ENCODE measurements at places on chromosomes 13 and 19.

DNA sequence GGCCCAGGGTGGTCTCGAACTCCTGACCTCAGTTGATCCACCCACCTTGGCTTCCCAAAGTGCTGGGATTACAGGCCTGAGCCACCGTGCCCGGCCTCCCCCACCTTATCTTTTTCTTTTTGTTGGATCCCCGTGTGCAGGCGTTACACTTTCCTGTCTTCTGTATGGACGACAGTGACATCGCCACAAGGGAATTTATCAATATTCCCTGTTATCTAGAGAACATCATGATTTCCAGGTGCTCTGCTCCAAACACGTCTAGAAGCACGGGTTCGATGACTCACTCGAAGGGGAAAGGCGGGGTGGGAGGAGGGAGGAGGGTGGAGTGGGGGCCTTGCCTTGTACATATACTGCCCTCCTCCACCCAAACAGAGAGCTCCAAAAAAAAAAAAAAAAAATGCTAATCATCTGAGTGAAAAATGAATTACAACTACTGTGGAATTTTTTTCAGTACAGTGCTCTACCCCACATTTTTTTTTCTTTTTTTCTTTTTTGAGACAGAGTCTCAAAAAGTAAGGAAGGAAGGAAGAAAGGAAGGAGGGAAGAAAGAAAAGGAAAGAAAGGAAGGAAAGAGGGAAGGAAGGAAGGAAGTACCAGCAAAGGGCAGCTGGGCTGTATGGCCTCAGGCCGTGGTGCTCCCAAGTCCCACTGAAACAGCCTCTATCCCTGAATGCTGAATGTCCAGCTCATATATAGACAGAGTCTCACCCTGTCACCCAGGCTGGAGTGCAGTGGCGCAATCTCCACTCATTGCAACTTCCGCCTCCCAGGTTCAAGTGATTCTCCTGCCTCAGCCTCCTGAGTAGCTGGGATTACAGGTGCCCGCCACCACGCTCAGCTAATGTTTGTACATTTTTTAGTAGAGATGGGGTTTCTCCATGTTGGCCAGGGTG is 36.8 kb downstream of the INSR start:
- DNase-seq, result no peak

DNA sequence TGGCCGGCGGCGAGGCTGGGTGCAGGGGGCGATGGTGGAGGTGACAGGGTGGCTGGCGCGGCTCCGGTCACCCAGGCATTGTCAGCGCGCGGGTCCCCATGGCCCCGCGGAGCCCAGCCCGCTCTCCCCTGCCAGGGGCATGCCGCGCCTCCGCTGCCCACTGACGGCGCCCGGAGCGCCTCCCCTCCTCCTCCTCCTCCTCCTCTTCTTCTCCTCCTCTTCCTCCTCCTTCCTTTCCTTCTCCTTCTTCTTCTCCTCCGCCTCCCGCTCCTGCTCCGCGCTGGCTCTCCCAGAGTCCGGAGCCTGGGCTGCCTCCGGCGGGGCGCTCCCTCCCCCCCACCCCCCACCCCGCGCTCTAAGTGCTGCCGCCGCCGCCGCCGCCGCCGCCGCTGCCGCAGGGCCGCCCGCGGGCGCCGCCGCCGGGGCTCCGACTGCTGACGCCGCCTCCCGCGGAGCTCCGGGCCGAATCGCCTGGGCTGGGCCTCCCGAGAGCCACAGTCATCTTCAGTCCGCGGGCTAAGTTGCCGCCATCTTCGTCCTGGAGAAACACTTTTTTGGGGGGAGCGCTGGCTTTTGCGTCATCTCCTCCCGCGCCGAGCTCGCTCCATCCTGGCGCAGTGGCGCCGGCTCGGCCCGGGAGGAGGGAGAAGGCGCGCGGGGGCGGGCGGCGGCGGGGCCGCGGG is 348.3 kb downstream of the LIG4 start:
- DNase-seq, result no peak

DNA sequence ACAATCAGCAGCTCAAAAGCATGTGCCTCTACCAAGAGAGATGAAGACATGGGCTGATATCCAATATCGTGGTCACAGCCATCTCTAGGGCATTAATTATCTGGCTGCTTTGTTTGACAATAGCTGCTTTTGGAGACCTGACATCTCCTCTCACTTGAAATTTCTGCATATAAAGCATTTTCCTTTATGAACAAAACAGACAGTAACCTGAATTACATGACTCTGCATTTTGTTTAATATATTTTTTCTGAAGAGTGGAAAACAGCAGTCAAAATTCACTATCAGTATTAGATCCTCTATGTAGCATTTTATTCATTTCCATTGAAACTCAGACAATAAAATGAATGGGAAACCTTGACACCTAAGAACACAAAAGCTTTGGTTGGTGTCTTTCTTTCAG is 42.4 kb upstream of the ESD start:
- DNase-seq, result no peak

- no peak for DNase-seq
These were observed 4.2 kb upstream of the ZSCAN4 start for GRCh38 chr19:57664269-57665127.

- no peak for DNase-seq
These were observed 4.8 kb downstream of the TSHZ3 start for GRCh38 chr19:31344403-31344802.

GRCh38 chr13:40381935-40382764 is 284.3 kb downstream of the FOXO1 start:
- no peak for DNase-seq

- no peak for DNase-seq
These were observed at the start of gene USHBP1 for GRCh38 chr19:17264641-17264979. Gene USHBP1 (minus strand): TSS chr19:17264745. CDS start chr19:17264299, 446 bp downstream.

DNA sequence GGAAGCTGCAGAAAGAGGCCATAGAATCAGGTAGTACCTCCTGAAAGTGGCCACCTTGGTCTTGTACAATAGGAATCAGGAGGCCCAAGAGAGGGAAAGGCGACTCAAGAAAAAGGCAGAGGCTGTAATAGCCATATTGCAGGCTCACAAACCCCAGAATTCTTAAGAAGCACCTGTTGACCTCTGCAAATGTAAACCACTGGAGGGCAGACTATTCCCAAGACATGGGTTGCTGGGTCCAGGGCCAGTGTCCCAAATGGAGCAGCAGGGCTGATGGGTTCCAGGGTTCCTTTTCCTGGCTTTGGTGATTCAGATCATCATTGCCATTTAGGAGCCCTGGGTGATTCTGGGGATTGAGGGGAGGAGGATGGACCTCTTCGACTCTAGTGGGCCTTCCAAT is 167.6 kb downstream of the B3GLCT start:
- no peak for DNase-seq

DNA sequence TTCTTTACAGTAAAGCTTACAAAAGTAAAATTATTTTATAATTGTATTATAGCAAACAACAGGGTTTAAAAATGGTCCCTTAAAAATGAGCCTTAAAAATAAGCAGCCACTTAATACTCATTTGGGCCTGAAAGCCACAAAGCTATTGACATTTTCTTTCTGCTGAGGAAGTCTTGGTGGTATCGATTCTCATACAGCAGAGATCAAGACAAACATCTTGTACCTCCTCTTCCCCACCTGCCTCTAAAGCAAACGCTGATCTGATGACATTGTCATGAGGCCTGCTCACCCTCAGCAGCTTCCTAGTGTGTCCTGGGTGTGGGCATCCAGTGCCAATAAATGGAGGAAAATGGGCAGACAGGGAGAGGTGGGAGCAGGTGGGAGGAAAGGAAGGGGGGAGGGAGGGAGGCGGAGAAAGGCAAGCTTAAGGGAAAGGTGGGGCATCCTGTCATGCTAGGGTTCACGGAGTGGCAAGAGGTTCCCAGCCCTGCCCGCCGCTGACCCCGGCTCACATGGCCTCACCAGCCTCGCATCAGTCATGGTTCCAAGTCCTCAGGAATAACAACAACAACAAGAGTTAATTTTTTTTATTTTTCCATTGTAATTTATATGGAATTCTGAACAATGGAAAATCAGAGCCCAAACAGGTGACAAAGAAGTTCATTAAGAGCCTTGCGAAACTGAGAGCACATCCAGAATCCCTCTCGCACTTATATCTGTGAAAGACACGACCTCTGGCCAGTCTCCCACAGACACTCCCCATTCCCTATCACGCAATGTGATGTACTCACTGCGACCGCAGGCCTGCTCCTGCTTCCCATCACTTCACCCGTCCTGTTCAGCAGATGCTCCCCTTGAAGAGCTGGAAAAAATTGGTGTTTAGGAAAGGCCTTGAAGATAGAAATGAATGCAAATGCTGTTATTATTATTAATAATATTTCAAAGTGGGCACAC is 15.1 kb upstream of the ATP11A start:
- DNase-seq, result no peak

DNA sequence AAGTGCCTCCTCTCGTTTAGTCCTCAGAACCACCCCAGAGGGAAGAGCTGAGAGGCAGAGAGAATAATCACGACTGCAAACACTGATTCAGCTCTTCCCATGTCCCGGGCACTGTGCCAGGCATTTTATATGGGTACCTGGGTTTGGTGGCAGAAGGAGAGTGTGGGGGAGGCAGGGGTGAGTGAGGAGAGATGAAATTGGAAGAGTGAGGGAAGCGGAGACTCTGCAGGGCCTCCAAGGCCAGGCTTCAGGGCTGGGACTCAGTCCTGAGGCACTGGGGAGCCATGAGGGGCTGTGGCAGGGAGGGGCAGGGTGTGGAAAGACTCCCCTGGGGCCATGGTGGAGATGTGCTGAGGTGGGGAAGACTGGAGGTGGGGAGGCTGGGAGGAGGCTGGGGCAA is 8.7 kb downstream of the SYNGR4 start:
- DNase-seq, result peak; percentile 84

- DNase-seq, result no peak
These were observed 2.8 kb downstream of the TMEM150B start for GRCh38 chr19:55322204-55322885.

- no peak for DNase-seq
These were observed 850.9 kb upstream of the PCDH9 start for GRCh38 chr13:68081061-68081460.

- no peak for DNase-seq
These were observed 826 bp downstream of the RASIP1 start for GRCh38 chr19:48739404-48740163.

DNA sequence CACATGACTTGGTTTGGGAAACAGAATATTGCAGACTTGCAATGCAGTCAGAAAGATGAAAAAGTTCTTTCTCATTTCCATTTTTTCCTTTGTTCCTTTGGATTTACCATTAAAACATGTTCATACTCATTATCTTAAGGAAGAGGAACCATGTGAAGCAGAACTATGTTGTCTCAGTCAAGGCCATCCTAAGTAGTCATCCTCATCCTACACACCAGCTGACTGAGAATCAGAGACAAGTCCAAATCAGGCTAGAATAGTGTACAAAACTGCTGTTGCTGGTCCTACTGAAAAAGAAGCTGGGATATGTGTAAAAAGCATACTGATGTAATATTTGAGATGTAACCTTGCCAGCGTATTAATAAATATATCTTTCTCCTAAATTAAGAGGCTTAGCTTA is 433.4 kb downstream of the SLITRK5 start:
- no peak for DNase-seq

GRCh38 chr13:112583592-112584277 is 4.2 kb downstream of the TUBGCP3 start:
- no peak for DNase-seq

- no peak for DNase-seq
These were observed 743 bp downstream of the CHAF1A start for GRCh38 chr19:4403005-4403761.

DNA sequence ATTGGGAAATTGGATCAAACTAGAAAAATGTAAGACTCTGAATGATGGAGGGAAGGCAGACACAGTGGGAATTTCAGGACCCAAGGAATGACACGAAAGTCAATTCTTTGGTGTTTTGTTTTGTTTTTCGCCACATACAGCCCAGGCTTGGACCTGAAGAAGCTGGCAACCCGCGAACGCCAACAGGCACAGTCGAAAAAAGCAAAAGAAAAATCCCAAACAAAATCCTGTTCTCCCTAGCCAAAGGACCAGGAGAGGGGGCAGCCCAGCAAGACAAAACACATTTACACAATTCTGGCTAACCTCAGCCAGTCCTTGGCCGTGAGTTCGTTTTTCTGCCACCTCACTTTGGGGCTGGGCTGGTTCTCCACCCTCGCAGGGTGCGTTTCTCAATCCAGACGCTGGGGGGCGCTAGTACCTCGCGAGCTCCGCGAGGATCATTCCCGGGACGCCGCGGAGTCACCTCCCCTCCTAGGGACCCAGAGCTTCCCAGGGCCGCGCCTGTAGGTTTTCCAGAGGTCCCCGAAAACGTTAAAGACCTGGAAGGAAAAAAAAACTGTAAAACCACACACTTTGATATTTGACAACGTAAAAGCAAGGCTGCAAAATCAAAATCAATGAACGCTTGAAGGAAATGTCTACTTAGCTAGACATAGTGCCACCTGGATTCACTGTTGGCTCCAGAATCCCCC is 34.9 kb upstream of the TPM4 start:
- peak; percentile 29 for DNase-seq

DNA sequence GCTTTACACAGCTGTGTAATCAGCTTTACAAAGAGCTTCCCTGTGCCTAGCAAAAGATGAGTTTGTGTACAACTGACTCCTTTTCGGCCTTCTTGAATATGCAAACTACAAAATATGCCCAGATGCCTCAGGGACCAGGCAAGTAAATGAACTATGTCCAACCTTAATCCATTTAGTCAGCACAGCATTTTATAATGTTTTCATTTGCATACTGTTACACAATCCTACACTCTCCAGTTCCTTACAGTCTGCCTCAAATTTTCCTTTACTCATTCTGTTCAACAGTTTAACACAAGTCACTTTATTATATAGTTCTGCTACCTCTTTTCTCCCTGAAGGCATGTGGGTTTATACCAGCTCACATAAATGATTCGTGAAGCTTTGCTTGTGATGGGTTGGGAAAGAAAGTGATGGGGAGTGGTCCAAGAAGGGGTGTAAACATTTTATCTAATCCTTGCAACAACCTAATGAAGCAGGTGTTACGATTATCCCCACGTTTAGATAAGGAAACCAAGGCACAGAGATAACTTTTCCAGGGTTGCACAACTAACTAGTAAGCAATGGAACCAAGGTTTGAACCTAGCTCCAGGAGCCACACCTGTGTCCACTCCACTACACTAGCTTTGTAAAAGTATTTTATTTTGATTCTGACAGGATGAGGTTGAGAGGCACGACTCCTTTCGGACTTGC is 3.3 kb upstream of the USP12 start:
- DNase-seq, result no peak

- no peak for DNase-seq
These were observed at the start of gene FCHO1 for GRCh38 chr19:17751103-17751911. Gene FCHO1 (plus strand): TSS chr19:17751477. CDS start chr19:17755165, 3,688 bp downstream.

All from DMS153 (cell line).